Neural crest cell (in vitro differentiated cells): ENCODE measurements at places on chromosomes 2 and 18.

GRCh38 chr2:181464966-181465365, 7.8 kb downstream of the ITGA4 start:
- no peak for DNase-seq

- no peak for DNase-seq
Observed at GRCh38 chr2:30106543-30106942, 40.3 kb upstream of the YPEL5 start.

DNA sequence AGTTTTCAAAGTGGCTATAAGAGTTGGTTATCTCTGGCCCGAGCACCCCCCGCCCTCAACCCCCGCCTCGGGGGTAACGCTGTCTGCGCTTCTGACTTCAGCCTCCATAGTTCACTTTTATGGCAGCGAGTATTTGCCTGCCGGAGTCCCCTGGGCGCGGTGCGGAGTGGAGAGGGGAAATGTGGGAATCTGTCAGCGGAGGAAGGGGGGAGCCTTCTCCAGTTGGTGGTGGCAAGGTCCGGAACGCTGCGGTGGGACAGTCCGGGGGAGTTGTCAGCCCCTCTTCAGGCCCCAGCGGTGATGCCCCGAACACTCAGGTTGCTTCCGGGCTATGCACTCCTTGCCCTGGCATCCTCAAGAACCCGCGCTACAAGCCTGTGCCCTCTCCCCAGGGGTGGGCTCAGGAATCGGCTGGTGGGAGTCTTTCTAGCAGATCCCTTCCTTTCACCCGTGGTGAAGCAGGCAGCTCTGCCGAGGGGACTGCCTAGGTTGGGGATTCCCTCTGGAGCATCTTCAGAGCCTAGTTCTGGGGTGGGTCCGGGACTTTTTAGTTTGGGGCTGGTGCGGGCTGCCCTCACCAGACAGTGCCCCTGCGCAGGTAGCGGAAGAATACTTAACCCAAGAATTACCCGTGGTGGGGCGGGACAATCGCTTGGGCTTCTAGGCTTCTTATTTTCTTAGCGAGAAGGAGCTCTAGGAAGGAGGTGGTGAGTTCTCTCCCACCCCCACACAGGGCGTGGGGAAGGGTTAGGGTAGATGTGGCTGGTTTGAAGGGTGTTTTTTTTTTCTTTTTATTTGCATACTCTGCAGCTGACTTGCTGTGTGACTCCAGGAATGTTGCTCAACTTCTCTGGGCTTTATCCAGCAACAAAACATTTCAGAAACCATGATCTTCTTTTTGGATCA, 1.6 kb downstream of the ATOH8 start:
- no peak for DNase-seq

DNA sequence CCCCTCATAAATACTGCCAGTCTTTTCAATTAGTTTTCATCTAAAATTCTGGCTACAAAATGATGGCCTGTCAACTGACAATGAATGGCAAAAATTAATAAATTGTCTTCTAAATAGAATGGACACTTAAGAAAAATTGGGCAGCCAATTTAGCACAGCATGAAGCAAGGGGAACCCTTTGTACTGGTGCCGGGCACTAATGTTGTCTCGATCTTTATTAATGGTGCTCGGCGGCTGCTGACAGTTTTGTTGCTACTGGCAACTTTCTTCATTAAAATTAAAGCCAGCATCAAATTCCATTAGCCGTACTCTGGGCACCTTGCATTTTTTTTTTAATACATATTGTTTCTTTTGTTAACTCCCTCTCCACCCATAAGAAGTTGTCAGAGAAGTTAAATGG, 309.3 kb downstream of the GBX2 start:
- DNase-seq, result no peak

GRCh38 chr2:159650574-159650973, 34.2 kb upstream of the BAZ2B start:
- DNase-seq, result no peak

DNA sequence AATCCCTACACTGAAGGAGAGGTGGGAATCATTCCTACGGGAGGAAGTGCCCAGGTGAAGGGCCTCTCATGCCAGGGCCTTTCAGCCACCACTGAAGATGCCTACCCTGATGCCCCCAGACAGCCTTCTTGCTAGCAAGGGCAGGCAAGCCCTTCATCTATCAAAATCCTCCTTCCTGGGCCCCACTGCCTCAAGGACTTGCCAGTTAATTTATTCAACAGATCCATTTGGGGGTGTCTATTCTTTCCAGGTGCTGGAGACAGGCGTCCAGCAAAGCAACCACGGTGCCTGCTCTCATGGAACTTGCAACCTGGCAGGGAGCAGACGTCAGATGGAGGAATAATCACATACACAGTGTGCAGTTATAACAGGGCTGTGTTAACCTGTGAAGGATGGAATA, 95.5 kb downstream of the GYPC start:
- no peak for DNase-seq

DNA sequence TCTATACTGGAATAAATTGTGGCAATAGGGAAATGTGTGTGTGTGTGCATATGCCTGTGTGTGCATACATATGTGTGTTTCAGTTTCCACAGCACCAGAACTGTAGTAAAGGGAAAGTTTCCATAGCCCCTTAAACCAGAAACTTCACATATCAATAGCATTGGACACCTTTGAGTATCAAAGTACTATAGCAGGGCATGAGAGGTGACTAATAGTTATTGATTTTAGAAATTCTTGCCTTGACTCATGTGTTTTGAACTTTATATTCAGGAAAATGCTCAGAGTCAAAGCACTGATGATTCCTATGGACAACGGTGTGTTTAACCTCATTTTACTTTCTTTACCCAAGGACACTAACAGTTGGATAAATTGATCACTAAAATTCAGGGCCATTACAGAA, 50.0 kb downstream of the SLC9A2 start:
- no peak for DNase-seq

- no peak for DNase-seq
Observed at GRCh38 chr2:13583609-13584008, 866.9 kb downstream of the TRIB2 start.

GRCh38 chr2:168566974-168567665, 111.0 kb downstream of the CERS6 start:
- DNase-seq, result no peak

DNA sequence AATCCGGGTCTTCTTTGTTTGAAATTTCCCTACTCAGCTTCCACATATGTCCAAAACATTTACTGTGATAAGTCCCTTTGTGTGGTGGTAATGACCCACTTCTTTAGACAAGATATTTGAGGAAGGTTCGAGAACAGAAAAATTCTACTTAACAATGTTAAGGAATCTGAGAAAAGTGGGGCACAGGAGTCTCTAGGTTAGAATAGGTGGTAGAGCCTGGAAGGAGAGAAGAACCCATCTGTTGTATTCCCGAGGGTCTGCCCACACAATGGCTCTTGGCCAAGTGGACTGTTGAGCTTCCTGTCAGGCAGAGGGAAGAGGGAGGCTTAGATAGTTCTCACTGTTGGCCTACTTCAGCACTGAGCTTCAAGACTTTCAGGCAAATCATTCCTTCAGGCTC, 4.3 kb downstream of the IGFBP2 start:
- no peak for DNase-seq

- DNase-seq, result no peak
Observed at GRCh38 chr18:7896161-7896560, 329.0 kb downstream of the PTPRM start.

- DNase-seq, result no peak
Observed at GRCh38 chr2:152472481-152472887, 137.5 kb downstream of the FMNL2 start.

GRCh38 chr2:217634871-217635270, 367.9 kb downstream of the TNS1 start:
- no peak for DNase-seq

DNA sequence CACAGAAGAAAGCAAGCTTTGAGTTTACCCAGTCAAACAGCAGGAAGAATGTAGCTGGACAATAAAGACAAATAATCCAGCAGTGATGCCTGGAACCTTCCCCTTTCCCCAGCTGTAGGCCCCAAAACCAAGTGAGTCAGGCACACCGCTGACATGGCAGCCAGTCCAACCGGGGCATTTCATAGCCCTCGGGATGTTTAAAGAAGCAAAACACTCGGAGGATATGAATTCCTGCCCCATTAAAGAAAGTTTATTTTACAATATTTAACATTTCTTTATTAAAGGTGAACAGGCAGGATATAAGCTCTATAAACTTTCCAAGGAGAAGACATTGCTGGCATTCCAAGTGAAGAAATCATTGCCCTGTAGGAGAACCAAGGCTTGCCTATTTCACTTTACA, 507.6 kb upstream of the TNP1 start:
- no peak for DNase-seq

DNA sequence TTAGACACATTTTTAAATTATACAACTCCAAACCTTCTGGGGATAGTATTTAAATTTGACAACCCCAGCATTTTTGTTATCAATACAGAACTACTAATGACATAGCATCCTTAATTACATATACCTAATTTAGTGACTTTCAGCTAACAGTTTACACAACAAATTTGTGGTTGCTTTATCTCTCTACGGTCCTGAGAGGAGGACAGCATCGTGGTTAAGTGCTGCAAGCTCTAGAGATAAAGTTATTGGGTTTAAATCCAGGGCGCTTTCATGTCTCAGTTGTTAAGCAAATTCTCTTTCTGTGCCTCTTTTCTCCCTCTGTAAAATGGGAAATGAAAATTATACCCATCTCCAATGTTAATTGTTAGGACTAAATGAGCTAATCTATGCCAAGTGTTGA, 129.3 kb downstream of the METTL4 start:
- DNase-seq, result no peak

DNA sequence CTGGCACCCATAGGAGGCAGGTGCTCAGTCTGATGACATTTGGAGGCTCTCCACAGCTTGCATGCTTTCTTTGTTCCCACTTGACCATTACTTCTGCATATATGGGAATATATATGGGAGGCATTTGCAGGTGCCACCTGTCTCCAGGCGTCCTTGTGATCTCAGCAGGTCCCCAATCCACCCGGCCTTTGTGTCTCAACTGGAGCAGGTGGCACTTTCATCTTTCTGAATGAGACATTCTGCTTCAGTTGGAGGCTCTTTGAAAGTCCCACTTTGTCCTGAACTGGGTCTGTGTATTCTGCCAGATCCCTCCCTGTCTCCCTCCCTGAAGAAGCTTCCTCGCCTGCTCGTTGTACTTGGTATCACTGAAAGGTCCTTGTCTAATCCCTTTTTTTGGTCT, 318.1 kb upstream of the EPAS1 start:
- no peak for DNase-seq

DNA sequence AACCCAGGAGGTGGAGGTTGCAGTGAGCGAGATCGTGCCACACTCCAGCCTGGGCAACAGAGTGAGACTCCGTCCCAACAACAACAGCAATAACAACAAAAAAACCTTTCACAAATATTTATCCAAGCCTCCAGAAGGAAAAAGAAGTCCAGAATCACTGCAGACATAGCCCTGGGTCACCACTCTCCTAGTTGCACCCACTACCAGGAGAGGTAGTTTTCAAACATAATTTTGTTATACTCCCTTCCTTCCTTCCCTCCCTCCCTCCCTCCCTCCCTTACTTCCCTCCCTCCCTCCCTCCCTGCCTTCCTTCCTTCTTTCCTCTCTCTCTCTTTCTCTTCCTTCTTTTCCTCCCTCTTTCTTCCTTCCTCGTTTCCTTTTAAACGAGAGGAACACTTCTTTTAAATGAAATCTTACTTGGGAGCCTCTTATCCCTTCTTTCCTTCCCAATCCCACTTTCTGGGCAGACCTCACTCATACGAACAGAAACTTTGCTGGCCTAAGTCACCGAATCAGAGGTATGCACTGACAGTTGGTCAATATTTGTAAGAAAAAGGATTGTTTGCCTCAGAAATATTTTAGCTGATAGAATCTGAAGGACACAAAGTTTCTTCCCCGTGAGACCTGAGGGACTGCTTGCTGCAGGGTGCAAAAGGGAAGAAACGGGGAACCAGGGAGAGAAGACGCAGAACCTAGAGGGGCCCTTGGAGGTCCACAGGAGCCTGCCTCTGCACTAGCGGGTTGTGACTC, 88.1 kb upstream of the AGAP1 start:
- no peak for DNase-seq

DNA sequence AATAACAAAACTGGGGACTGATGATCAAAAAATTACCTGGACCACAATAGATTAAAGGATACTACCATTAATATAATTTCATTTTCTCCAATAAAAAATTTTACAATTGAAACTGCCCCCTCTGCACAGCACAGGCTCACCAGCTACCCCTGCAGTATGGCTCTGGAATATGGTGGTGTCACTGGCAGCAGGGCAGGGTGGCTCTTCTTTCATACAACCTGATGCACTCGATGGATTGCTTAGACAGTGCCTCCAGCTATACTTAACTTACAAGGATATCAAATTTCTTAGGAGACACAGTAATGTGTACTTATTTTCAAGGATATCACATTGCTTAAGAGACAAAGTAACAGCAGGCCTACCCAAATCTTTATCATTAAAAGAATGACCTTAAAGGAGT, 124.0 kb downstream of the PRELID3A start:
- no peak for DNase-seq

GRCh38 chr18:11570769-11571412, 38.5 kb upstream of the SLC35G4 start:
- no peak for DNase-seq

GRCh38 chr18:24227977-24228666, 89.3 kb downstream of the CABYR start:
- DNase-seq, result no peak
